Activated naive CD8-positive, alpha-beta T cell treated with anti-CD3 and anti-CD28 coated beads, Interleukin-2, amount 10 ng/mL, durations not matched to agents 7 days and 5 days (primary cell): ENCODE measurements at places on chromosomes 12 and 14. TPM values are rescaled to one million over a fixed set of nuclear protein-coding genes. Genes with fewer than 3 reads are reported as not detected.

Gene DPF3
- total RNA-seq: 3.8 TPM

Gene OTX2
- total RNA-seq: not detected

- no peaks in the 10 kb centered on the region for H3K4me1 ChIP-seq
- DNase-seq: no peak
- no peaks in the 10 kb centered on the region for H3K36me3 ChIP-seq
Measured at GRCh38 chr12:40446385-40446784, 221.6 kb downstream of the LRRK2 start.

GRCh38 chr12:111037047-111037446, 116.7 kb upstream of the MYL2 start:
- no peak overlapping the region for H3K27ac ChIP-seq
- peaks cover 12% of the 10 kb centered on the region for H3K4me1 ChIP-seq
- no peaks in the 10 kb centered on the region for H3K36me3 ChIP-seq
- H3K4me3 ChIP-seq: peak overlapping the region; percentile 42
- peaks cover 60% of the 10 kb centered on the region for H3K27me3 ChIP-seq
- no peak for DNase-seq
